ENCODE measurements at places on chromosomes 3 and 15.
A peak's percentile ranks its signal among the peaks of the same experiment; 100 is the strongest.

DNA sequence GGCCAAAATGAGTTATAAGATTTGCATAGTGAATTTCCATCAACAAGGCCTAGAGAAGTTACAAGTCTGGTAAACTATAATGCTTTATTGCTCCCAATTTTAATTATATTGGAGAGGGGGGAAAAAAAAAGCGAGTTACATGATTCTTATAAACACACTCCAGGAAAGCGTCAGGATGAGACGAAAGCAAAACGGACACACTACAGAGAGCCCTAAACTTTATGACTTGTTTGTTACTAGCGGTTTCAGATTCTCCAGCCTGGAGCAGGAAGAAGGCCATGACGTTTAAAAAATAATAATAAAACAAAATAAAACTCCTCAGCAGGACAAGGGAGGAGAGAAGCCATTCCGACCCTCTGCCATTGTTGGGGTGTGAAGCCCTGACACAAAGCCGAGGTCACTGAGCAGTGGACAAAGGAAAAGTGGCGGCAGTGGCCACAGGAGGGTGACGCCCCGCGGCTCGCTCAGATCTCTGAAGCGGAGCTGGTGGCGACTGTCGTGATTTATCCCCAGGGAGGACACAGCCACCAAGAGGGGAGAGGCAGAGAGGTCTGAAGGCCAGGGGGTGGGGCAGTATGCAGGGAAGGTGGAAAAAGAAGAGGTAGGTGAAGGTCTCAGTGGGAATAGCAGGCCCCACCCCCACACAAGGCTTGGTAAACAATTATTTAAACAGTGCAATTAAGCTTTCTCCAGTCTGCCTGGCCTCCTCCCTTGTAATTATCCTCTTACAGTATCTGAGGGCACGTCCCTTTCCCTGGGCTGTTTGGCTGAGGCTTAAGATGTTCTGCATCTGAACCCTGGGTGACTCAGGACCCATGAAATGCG lies 45.3 kb downstream of the ADAMTS9 start:
- no peak for DNase-seq
- no peaks in the 10 kb centered on the region for H3K4me1 ChIP-seq
- H3K27ac ChIP-seq: no peak overlapping the region

DNA sequence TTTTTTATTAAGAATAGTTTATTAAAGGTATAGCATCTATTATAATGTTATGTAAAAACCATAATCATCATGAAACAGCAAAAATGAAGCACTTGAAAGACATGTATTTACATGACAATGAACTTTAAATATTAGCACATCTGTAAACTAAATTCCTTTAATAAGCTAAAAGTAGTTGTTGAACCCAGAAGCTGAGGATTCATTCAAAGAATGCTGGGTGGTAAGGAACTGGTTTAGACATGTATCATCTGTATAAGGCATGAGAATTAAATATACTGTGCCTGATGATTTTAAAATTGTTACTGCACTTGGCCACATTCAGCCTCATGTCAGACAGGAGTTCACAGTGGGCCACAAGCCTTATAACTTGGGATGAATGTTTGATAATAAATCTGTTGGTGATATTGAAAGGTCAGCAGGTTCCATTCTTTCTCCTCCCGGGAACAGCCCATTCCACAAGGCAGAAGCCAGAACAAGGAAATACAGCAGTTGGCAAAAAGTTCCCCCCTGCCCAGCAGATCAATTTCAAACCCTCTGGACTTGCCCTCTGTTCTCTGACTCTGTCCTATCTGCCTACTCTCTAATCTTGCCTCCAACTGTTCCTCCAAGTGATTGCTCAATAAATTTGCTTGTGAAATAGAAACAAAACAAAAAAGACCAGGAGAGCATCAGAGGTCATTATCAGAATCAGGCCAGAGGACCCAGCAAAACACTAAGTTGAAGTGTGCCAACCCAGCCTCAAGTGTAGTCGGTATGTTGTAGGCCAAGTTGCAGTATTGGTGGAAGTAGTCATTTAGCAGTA lies 49.8 kb upstream of the TEX264 start:
- H3K36me3 ChIP-seq: 0 out of 2 replicates have a peak, but pooled peaks cover 2% of the 10 kb centered on the region
- H3K4me3 ChIP-seq: no peak overlapping the region
- H3K27me3 ChIP-seq: no peaks in the 10 kb centered on the region
- no peaks in the 10 kb centered on the region for H3K4me1 ChIP-seq

- H3K27ac ChIP-seq: peak overlapping the region; percentile 88
- DNase-seq: peak; percentile 70
- H3K4me1 ChIP-seq: peaks cover 88% of the 10 kb centered on the region
- H3K4me3 ChIP-seq: no peak overlapping the region
Observed at GRCh38 chr3:30602946-30603345, 3.5 kb upstream of the TGFBR2 start.

- H3K27me3 ChIP-seq: no peaks in the 10 kb centered on the region
- no peak for DNase-seq
- no peak overlapping the region for H3K4me3 ChIP-seq
- H3K4me1 ChIP-seq: peaks cover 17% of the 10 kb centered on the region
- H3K27ac ChIP-seq: no peak overlapping the region
Observed at GRCh38 chr15:38609097-38609738, 44.6 kb upstream of the RASGRP1 start.

DNA sequence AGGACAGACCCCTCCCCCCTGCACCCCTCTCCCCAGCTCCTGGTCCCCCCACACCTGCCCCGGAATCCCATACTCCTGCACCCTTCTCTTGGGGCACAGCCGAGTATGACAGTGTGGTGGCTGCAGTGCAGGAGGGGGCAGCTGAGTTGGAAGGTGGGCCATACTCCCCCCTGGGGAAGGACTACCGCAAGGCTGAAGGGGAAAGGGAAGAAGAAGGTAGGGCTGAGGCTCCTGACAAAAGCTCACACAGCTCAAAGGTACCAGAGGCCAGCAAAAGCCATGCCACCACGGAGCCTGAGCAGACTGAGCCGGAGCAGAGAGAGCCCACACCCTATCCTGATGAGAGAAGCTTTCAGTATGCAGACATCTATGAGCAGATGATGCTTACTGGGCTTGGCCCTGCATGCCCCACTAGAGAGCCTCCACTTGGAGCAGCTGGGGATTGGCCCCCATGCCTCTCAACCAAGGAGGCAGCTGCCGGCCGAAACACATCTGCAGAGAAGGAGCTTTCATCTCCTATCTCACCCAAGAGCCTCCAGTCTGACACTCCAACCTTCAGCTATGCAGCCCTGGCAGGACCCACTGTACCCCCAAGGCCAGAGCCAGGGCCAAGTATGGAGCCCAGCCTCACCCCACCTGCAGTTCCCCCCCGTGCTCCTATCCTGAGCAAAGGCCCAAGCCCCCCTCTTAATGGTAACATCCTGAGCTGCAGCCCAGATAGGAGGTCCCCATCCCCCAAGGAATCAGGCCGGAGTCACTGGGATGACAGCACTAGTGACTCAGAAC lies 9.8 kb downstream of the MAP1A start:
- no peaks in the 10 kb centered on the region for H3K4me1 ChIP-seq
- H3K4me3 ChIP-seq: no peak overlapping the region
- DNase-seq: no peak
- no peaks in the 10 kb centered on the region for H3K27me3 ChIP-seq
- H3K27ac ChIP-seq: no peak overlapping the region
- peaks cover 84% of the 10 kb centered on the region for H3K36me3 ChIP-seq

DNA sequence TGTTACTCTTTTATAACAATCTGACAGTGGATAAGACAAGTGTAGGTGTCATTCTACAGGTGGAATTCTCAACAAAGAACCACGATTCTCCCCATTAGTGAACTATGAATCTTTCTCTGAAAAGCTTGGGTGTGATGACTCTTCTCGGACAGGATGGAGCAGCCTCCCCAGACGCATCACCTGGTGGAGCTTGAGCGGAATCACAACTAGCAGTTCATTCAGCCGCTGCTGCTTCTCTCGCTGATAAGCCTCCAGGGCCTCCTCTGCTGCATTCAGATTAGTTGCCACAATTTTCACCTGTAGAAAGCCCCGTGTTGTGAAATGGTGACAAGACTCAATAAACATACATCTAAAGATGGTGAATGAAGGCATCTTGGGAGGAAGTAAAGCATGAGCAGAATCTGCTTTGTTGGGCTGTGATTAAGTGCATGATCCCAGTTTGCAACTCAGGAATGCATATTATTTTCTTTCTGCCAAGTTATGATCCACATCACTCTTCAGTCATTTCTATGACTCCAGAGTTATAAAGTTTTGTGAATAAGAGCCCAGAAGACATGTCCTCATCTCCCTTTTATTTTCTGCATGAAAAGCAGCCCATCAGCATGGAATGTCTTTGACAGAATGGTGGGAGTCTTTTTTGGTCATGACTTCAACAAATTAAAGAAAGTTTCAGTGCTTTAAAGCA lies 93.6 kb downstream of the BOC start:
- H3K4me3 ChIP-seq: no peak overlapping the region
- H3K27me3 ChIP-seq: no peaks in the 10 kb centered on the region
- DNase-seq: no peak
- H3K36me3 ChIP-seq: no peaks in the 10 kb centered on the region
- no peak overlapping the region for H3K27ac ChIP-seq

DNA sequence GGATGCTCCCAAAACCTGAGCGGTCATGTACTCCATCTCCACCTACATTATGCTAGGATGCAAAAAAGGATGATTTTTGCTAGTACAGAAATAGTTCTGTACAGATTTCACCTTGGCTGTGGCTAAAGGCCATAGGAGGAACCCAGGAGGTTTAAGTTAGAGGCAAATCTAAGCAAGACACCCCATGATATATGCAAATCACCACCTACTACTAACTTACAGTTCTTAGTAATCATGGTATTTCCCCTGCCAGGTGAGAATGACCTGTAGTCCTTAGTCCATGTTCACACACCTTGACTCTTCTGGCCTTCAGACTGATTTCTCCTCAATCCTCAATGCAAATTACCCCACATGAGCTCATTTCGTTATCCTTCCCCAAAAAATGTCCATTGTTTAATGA lies 154.2 kb downstream of the IMPG2 start:
- H3K36me3 ChIP-seq: no peaks in the 10 kb centered on the region
- H3K4me3 ChIP-seq: no peak overlapping the region
- DNase-seq: no peak
- no peak overlapping the region for H3K27ac ChIP-seq
- no peaks in the 10 kb centered on the region for H3K27me3 ChIP-seq

GRCh38 chr3:59733041-59733809 lies 683.4 kb upstream of the CFAP20DC start:
- H3K27ac ChIP-seq: peak overlapping the region; percentile 68
- H3K36me3 ChIP-seq: no peaks in the 10 kb centered on the region
- H3K27me3 ChIP-seq: no peaks in the 10 kb centered on the region
- peaks cover 38% of the 10 kb centered on the region for H3K4me1 ChIP-seq

DNA sequence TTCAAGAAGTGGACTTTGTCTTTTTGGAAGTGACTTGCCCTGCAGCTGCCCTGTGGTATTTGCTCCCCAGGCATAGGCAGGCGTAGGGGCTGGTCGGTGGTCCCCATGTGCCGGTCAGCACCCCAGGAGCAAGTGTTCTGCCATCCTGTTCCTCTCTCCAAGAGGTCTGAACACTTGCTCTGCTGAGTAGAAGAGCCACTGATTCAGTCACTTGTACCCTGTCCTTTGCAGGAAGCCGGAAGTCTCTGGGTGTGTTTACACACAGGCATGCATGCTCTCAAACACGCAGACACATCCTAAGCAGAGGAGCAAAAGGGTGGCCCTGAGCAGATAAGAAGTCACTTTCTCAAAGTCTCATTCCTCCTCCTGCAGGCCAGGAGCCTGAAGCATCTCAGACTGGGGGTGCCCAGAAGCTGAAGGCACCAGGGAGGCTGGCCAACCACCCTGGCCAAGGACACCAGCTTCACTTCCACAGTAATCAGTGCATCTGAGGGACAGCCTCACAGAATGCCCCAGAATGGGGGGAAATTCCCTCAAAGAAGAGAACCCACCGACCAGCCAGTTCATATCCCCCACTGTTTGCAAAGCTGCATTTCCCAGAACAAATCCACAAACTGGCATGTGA lies 88.7 kb upstream of the POMGNT2 start:
- H3K27me3 ChIP-seq: peaks cover 3% of the 10 kb centered on the region
- no peak overlapping the region for H3K27ac ChIP-seq
- no peak overlapping the region for H3K4me3 ChIP-seq
- H3K4me1 ChIP-seq: no peaks in the 10 kb centered on the region

DNA sequence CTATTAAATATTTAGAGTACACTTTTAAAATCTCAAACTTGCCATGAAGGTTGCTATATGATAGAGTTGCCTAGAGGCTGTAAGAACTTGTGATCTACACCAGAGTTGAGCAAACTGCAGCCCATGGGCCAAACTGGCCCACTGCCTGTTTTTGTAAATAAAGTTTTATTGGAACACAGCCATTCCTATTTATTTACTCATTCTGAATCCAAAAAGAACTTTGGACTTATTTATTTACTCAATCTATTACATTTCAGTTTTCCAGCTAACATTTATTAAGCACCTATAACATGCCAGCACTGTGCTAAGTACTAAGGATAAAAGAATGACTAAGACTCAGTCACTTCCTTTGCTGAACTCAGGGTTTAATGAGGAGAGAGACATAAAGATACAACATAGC lies 403.6 kb downstream of the ERC2 start:
- no peak overlapping the region for H3K4me3 ChIP-seq
- no peaks in the 10 kb centered on the region for H3K4me1 ChIP-seq
- H3K27me3 ChIP-seq: no peaks in the 10 kb centered on the region
- H3K27ac ChIP-seq: no peak overlapping the region

- no peaks in the 10 kb centered on the region for H3K4me1 ChIP-seq
- H3K27ac ChIP-seq: no peak overlapping the region
- no peaks in the 10 kb centered on the region for H3K27me3 ChIP-seq
- no peak overlapping the region for H3K4me3 ChIP-seq
- no peaks in the 10 kb centered on the region for H3K36me3 ChIP-seq
- DNase-seq: no peak
Observed at GRCh38 chr3:54511766-54512365, 389.5 kb downstream of the CACNA2D3 start.

- H3K27me3 ChIP-seq: no peaks in the 10 kb centered on the region
- no peak for DNase-seq
- no peak overlapping the region for H3K27ac ChIP-seq
- H3K36me3 ChIP-seq: peaks cover 60% of the 10 kb centered on the region
- H3K4me3 ChIP-seq: no peak overlapping the region
Observed at GRCh38 chr15:42175671-42176070, 19.2 kb upstream of the PLA2G4F start.

DNA sequence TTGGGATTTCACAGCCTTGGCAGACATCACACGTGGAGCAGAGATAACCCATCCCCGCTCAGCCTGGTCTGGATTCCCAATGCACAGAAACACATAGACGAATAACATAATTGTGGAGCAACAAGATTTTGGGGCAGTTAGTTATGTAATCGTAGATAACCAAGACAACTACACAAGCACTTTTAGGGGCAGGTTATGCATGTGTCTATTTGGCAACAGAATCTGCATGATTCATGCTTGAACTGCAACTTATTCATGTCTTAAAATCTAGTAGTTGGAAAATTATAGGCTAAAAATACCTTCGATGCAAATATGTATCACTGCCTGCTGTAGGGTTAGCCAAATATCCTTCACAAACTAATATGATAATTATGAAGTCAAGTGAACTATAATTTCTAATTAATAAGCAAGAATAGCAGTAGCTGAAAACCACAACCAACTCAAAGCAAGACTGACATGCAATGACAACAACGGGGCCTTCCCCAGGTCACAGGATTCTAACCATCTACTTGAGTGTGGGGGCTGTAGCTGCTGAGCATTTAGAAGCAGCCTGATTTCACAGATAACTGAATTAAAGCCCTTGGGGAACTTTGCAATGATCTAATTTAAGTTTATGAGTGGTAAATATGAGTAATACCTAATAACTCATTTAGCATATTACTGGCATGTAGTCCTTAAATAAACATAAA lies 31.1 kb downstream of the DGKG start:
- no peaks in the 10 kb centered on the region for H3K36me3 ChIP-seq
- no peak overlapping the region for H3K4me3 ChIP-seq
- H3K27me3 ChIP-seq: peaks cover 28% of the 10 kb centered on the region

Measured in DND-41 (cell line).